ENCODE measurements at places on chromosomes 11 and 22.

DNA sequence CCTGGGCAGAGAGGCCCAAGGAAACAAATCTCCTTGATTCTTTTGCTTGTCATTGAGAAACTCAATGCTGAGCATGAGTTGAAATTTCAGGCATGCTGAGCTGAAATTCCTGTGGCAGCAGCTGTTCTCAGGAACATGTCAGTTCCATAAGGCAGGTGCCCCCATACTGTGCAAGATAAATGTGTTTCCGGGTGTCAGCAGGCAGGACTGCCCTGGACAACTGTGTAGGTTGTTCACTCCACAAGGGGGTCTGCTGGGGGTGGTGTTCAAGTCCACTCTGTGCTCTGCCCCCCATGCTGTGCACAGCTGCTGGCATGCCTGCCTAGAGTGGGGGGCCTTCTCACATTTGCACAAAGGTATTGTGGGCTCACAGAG is 133.7 kb downstream of the CTTN start:
- no peak for DNase-seq

DNA sequence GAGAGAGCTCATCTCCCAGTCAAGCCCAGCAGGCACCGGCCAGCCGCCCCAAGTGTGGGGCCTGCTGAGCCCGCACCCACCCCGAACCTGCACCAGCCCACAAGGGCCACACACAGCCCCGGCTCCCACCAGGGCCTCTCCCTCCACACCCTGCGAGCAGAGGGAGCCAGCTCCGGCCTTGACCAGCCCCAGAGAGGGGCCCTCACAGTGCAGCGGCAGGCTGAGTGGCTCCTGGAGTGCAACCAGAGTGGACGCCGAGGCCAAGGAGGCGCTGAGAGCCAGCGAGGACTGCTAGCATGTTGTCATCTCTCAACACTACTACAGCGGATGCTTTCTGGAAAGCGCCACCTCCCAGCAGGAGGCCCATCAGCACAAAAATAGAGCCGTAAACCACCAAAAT is 10.9 kb downstream of the DEFB108B start:
- DNase-seq = no peak

- DNase-seq = no peak
Observed at GRCh38 chr22:36744791-36745190, 31.1 kb downstream of the IFT27 start.

- no peak for DNase-seq
Observed at GRCh38 chr11:113373306-113373705, 14.3 kb upstream of the ANKK1 start.

- no peak for DNase-seq
Observed at GRCh38 chr22:49721211-49721763, 106.4 kb downstream of the BRD1 start.

DNA sequence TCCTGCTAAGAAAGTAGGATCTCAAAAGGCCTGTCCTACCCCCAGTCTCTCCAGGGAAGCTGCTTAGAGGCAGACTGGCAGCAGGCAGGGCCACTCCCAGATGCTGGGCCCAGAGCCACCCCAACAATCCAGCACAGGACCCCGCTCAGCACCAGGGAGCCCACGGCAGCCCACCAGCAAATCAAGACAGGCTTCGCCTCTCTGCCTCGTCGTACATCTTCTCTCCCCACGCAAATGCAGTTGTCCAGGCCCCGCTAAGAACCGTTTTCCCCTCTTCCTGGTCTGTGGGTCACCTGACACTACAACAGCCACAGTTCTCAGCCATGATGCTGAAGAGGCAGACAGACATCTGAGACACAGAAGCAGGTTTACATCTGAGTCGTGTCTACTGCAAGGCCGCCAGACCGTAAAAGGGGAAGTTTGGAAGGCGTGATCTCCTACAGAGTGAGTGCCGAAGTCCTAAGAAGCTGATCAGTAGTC is 51.1 kb downstream of the IGSF9B start:
- DNase-seq = no peak

- no peak for DNase-seq
Observed at GRCh38 chr11:130470832-130471706, 22.6 kb downstream of the ADAMTS15 start.

DNA sequence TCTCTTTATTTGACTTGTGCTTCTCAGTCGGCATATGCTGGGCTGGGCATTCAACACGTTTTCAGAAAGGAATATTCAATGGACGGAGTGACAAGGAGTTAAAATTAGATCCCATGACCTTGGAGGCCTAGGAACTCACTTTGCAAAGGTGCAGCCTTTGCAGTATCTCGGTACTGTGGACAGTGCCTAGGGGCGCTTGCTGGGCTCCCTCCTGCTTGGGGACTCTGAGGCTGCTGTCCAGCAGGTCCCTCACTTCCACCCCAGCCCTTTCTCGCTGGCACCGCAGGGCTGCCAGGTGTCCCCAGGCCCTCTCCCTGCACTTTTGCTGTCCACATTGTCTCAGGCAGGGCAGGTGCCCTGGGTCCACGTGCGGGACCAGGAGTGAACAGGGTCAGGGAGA is 255.5 kb upstream of the B3GAT1 start:
- no peak for DNase-seq

DNA sequence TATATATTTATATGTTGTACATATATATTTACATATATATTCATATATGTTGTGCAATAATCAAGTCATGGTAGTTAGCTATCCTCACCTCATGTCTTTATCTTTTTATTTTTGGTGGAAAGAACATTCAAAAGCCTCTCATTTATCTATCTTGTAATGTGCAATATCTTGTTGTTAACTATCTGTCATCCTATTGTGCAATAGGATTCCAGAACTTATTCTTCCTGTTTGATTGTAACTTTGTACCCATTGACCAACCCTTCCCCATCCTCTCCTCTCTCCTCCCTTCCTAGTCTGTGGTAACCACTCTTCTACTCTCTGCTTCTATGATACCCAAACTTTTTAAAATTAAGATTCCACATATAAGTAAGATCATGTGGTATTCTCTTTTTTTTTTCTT is 115.6 kb upstream of the PDGFD start:
- DNase-seq = no peak

DNA sequence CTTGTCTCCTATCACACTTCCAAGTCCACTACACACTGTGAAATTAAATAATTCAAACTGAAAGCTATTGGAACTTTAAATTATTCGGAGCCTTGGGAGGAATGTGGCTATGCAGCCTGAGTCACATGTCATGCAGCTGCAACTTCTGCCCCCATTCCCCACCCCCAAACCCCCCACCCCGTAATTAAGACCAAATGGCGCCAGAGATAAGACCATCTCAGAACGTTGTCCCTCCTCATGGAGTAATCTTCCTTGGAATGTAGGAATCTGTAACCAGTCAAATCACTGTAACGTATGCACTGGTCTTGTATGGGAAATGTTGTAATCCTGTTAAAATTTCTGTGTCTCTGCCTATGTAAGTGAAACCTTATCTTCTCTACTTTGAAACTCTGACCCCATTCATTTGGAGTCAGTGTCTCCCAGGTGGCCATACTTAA is 37.0 kb downstream of the GAB2 start:
- DNase-seq = no peak

DNA sequence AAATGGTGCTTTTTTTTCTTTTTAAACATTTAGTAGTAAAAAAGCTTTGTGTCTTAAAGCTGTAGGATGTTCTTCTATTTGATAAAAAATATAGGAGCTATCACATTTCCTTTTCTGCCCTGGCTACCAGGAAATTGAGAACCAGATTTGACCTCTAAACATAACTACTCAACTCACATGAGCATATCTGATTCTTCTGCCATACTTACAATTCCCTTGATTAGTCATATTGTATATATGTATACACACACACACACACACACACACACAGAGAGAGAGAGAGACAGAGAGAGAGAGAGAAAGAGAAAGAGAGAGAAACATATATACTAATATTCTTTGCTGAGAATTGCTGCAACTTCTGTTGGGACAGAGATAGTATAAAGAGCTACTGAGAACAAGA is 23.0 kb upstream of the GDPD4 start:
- DNase-seq = no peak

GRCh38 chr22:48579043-48579927 is 1248.4 kb downstream of the BRD1 start:
- no peak for DNase-seq

DNA sequence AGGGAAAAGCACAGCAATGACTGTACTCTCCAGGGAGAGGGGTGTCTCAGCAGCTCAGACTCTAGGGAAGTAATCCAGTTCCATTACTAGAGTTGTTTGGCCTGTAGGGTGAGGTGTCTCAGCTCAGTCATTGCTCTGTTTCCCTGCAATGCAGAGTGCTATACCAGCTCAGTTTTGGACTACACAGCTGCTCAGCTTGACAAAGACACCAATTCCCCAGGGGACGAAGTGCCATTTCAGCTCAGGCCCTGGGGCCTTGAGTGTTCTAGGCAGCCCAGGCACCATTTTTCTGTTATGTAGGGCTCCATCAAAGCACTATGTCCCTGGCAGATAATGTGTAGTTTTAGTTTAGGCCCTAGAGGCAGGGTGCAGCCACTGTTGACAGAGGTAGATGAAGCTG is 18.2 kb downstream of the CALCB start:
- no peak for DNase-seq

DNA sequence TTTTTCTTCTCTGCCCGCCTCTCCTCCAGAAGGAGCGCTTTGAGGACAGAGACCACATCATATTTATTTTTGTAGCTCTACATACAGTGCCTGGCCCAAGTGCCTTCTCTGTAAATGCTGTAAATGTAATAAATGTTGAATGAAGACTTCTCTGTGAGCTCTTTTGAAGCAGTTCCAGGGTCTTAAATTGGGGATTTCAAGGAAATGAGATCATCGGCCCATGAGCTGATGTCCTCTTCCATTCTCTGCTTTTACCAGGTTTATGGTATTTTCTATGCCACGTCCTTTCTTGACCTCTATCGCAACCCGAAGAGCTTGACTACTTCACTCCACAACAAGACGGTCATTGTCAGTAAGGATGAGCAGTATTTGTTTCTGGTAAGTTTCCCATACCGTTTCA is 165.7 kb upstream of the SORL1-AS1 start:
- DNase-seq = no peak

GRCh38 chr11:77557553-77557952 is 32.2 kb upstream of the AQP11 start:
- DNase-seq = no peak

GRCh38 chr11:66539170-66539869 is 6.5 kb downstream of the ZDHHC24 start:
- DNase-seq = no peak

- DNase-seq = no peak
Observed at GRCh38 chr11:130947889-130948288, 31.6 kb upstream of the SNX19 start.

DNA sequence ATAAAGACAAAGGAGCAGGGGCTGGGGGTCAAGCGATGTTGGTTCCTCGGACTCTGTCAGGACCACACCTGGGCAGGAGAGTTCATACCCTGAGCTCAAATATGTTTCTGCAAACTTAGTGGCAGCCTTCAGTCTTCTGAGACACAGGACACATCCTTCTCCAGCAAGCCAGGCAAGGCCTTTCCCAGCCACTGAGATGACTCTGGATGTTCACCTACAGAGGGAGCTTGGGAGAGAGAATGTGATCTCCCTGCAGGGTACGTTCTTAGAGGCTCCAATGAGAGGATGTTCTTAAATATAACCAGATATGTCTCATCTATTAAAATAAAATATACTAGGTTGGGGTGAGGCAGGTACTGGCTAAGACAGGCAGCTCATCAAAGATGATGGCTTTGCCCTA is 461.5 kb downstream of the OPCML start:
- DNase-seq = no peak

GRCh38 chr11:65426839-65427690 is 4.5 kb downstream of the NEAT1 start:
- no peak for DNase-seq

DNA sequence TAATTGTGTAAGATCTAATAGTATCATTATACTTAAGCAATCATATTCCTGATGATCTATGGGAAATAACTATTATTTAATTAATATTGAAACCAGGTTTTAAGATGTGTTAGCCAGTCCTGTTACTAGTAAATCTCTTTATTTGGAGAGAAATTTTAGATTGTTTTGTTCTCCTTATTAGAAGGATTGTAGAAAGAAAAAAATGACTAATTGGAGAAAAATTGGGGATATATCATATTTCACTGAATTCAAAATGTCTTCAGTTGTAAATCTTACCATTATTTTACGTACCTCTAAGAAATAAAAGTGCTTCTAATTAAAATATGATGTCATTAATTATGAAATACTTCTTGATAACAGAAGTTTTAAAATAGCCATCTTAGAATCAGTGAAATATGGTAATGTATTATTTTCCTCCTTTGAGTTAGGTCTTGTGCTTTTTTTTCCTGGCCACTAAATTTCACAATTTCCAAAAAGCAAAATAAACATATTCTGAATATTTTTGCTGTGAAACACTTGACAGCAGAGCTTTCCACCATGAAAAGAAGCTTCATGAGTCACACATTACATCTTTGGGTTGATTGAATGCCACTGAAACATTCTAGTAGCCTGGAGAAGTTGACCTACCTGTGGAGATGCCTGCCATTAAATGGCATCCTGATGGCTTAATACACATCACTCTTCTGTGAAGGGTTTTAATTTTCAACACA is 6.4 kb downstream of the BIRC3 start:
- DNase-seq = no peak

GRCh38 chr11:16783321-16783801 is 44.9 kb downstream of the C11orf58 start:
- no peak for DNase-seq

DNA sequence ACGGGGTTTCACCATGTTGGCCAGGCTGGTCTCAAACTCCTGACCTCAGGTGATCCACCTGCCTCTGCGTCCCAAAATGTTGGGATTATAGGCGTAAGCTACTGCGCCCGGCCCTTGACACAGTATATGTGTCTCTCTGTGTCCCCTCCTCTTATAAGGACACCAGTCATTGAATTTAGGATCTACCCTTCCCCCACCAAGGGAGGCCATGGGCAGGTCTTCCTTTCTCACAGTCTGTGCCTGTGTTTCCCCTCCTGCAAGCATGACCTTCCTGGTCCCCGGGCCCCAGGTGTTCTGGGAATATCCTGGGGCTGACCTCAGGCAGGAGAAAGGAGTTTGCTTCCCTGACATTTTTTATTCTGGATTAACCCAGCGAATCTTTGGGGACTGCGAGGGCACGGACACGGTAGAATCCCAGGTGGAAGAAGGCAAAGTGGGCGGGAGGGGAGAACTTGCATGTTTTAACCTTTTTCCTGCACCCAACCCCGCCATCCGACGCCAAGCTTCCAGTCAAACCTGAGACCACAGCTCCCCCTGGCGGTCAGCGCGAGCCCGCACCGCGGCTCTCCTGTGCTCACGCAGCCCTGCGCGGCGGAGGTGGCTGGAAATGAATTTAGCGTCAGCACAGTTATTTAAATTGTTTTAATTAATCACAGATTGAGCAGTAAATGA is 42.1 kb upstream of the ISX start:
- DNase-seq = peak; percentile 24

DNA sequence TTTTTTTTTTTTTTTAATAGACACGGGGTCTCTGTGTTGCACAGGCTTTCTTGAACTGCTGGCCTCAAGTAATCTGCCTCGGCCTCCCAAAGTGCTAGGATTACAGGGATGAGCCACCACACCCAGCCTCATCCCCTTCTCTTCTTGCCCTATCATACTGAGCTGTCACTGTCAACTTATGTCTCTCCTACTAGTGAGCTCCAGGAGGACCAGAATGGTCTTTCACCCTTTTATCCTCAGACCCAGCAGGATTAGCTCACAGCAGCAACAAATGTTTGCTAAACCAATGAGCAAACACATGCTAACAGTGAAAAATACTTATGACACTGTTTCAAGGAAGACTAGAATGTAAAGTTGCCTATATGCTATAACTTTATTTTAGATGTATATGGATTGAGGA is 6.4 kb upstream of the NXF1 start:
- no peak for DNase-seq

All from NCI-H1694 treated with DMSO at 0.1 percent for 48 hours (cell line).